ENCODE measurements at places on chromosomes 2 and 18. TPM values are rescaled to one million over a fixed set of nuclear protein-coding genes. Genes with fewer than 3 reads are reported as not detected.

DNA sequence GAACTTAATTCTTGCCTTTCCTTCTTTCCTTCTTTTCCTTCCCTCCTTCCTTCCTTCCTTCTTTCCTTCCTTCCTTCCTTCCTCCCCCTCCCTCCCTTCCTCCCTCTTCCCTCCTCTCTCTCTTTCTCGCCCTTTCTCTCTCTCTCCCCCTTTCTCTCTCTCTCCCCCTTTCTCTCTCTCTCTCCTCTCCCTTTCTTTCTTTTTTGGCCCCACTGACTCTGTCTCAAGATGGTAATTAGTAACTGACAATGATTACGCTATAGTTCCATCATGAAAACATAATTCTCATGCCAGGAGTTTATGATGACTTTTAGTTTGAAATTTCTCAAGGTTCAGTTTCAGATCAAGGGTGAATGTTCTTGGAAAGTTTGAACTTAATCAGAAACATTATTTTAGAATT lies 14.8 kb upstream of the CTLA4 start:
- H3K27ac ChIP-seq, result no peak overlapping the region
- H3K27me3 ChIP-seq, result peaks cover 3% of the 10 kb centered on the region
- no peaks in the 10 kb centered on the region for H3K4me1 ChIP-seq
- no peak for DNase-seq
- no peaks in the 10 kb centered on the region for H3K36me3 ChIP-seq

- no peaks in the 10 kb centered on the region for H3K27me3 ChIP-seq
- no peak overlapping the region for H3K4me3 ChIP-seq
- no peaks in the 10 kb centered on the region for H3K36me3 ChIP-seq
- no peak overlapping the region for H3K27ac ChIP-seq
- DNase-seq, result no peak
Observed at GRCh38 chr2:198036029-198036879, 231.9 kb downstream of the PLCL1 start.

DNA sequence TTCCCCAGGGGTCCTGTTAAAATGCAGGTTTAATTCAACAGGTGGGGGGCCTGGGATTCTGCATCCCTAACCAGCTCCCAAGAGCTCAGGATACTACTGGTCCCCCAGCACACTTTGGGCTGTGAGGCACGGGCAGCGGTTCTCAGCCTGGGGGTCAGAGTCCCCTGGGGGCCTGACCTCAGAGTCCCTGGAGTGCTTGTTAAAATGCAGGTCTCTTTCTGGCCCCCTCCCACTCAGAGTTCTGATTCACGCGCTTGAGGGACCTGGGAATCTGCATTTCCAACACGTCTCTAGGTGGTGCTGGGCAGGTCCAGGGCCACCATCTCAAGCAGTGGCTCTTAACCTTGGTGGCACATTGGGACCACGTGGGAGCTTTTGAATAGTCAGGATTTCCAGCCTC lies 2.8 kb upstream of the OTOS start:
- DNase-seq, result no peak
- H3K4me3 ChIP-seq, result no peak overlapping the region

DNA sequence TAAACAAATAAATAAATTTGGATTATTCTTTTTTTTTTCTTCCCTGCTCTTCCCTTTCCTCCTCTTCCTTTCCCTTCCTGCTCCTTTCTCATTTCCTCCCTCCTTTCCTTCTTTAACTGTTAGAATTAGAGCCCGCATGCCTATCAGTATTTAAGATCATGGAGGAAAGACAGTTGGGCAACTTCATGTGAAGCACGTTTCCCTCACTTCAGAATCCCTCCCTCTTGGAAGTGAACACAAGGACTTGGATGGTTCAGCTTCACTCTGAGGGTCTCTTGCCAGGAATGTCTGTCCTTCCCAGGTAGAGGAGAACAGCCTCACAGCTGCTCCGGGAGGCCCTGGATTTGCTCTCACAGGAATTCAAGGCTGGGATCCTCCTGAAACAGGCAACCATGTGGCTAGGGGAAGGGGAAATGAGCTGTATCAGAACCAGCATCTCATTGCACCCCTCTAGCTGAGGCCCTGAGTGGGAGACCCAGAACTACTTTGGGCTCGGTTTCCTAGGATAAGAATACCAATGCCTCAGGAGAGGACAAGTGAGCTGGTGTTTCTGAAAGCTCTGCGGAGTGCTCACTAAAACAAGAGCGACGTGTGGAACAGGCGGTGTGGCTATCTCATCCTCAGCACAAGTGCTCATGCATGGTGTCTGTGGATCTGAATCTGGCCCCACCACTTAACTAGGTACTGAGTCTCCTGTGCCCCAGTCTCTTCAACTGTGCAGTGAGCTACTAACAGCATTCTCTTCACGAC lies 230.5 kb downstream of the MYCN start:
- H3K4me1 ChIP-seq, result no peaks in the 10 kb centered on the region
- no peaks in the 10 kb centered on the region for H3K27me3 ChIP-seq
- DNase-seq, result no peak
- H3K36me3 ChIP-seq, result no peaks in the 10 kb centered on the region
- H3K27ac ChIP-seq, result no peak overlapping the region

Gene SLC14A1
- total RNA-seq, result not detected

Measured in endothelial cell of umbilical vein (primary cell).